ENCODE measurements at places on chromosomes 6 and 20. TPM values are rescaled to one million over a fixed set of nuclear protein-coding genes. Genes with fewer than 3 reads are reported as not detected.

The ECT2L gene
- total RNA-seq = 0.99 TPM

The ISM1 gene
- total RNA-seq = 9.4 TPM

The RING1 gene
- total RNA-seq = 43.9 TPM

DNA sequence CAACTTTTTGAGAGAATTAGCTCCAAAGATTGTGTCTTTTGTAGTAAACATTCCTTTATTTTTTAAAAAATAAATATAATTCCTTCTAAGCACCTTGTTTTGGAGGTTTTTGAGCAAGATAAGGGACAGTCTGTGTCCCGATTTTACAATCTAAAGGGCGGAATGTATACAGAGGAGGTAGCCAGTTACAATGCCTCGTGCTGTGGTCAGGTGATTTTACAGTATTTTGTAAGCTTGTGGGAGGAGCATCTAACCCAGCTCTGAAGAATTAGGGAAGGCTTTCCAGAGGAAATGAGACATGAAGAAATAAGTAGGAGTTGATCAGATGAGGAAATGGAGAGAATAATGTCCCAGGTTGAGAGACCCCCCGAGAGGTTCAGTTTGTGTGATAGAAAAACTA lies 1.3 kb downstream of the HINT3 start:
- peak; percentile 20 for DNase-seq

DNA sequence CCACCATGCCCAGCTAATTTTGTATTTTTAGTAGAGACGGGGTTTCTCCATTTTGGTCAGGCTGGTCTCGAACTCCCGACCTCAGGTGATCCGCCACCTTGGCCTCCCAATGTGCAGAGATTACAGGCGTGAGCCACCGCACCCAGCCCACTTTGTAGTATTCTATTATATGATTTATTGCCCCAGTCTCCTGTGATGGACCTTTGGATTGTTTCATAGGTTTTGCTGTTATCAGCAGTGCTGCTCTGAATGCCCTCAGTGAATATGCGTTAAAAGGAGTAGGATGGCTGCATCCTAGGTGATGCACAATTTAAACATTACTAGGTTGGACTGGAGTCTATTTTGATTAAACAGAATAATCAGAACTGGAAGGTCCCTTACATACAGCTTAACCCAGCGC lies 10.3 kb downstream of the ID1 start:
- no peak for DNase-seq

DNA sequence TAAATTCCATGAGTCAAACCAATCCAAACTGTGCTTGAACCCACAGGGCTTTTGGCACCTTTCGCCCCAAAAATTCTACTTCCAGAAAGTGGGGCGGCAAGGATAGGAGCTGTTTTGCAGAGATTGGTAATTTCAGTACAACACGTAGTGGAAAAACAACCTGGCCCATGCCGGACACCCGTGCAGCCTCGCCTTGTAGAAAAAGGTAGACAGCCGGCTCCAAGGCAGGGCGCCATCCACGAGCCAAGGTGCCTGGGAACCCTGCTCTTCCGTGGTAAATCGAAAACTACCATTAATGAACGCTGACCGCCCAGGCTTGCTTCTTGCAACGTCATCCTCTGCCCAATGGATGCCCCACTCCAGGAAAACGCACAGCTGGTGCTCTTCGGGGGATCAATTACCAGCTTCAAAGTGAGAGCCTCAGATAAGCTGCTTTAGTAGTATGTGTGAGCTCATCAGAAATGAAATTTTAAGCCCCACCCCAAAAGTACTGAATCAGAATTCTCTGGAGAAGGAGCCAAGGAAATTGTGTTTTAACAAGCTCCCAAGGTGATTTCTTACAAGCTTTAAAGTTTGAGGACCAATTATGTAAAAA lies 1.8 kb downstream of the OOEP start:
- no peak for DNase-seq

DNA sequence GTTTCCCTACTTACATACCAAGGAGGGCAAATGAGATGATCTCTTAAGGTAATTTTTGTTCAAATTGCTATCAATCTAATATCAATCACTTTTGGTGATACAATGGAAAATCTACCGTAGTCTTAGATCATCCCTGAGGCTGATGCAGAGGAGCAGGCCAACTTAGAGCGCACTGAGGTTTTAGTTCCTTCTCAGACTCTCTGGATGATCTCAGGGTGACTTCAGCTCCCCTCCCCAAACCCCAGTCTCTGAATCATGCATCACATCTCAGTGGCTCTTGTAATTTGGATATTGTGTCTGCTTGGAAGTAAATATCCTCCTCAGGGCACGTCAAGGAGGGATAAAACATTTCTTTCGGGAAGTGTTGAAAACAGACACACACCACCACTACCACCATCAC lies 5.9 kb downstream of the TUBB2B start:
- DNase-seq = no peak

DNA sequence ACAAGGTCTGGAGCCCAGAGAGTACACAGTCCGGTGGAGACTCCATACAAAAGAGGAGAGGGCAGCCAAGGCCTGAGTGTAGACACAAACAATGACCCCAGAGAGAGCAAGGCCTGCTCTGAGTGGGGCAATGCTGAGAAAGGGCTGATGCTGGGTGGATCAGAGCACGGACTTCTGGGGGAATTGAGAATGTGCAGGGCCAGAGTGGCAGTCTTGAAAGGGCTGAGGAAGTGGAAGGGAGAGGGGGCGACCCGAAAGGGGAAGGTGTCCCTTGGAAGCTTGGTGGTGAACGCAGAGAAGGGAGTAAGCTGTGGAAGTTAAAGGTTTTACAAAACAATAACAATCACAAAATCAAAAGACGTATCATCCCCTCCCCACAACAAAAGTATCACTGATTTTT lies 12.0 kb upstream of the GRM4 start:
- no peak for DNase-seq
